NCI-H524 (cell line): ENCODE measurements at places on chromosomes 2 and 18.
A peak's percentile ranks its signal among the peaks of the same experiment; 100 is the strongest.

DNA sequence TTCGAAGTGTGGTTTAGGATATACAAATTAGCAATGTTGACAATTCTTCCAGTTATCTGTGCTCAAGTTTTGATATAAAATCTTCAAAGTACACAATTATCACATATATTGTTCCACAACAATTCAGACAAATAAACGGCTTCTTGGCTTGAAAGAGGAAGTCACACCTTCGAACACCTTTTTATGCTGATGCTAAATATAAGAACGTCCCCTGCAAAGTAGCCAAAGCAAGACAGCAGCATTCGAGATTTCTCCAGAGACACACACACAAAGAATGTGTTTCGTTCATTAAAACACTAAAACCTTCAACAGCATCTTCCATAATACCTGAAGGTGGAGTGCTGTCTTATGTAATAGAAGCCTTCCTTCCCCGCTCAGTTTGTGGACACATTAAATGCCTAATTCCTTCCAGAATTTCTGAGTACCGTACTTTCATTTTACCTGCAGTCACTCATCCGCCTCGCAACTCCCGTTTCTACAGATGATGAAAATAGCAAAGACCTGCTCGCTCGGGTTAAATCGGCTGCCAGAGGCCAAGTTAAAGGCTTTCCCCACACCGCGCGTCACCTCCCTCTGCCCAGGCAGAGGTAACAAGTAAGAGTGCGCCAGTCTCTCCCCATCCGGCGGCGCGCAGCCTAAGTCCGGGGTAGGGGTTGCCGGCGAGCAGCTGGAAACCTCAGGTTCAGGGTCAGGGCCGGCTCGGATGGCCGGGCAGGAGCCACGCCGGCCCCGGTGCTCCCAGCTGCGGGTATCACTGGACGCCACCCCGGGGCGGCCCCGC is 847 bp downstream of the SERPINE2 start:
- peak; percentile 26 for DNase-seq

DNA sequence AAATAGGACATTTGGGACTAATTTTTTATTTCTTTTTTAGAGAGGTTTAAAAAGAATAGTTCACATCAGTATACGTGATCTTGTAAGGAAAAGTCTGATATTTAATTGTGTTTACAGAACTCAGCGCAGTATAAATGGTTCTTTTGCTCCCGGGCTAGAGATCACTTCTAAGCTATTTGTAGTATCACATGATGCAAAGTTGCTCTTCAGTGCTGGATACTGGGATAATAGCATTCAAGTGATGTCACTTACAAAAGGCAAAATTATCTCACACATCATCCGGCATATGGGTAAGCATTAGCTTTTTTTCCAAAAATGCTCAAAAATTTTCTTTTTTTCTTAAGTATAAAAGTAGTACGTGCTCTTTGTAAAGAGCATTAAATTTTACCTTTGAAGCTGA is 37.4 kb upstream of the CYP20A1 start:
- no peak for DNase-seq

GRCh38 chr2:237446338-237446665 is 32.3 kb upstream of the COL6A3 start:
- no peak for DNase-seq

DNA sequence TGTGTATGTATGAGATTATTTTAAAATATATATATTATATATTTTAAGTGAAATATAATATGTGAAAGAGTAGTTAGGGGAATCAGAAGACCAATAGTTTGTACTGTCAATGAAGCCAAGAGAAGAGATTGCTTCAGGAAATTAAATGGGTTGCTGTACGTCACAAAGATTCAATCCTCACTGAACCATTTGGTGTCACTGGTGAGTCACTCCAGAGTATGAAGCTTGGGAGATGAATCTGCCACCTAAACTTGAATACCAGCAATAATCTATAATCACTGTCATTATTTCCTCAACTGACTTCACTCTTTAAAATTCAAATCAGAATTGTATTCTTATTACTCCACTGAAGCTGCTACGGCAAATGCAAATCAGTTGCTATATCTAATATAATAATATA is 41.9 kb upstream of the SCN9A start:
- peak; percentile 28 for DNase-seq

GRCh38 chr2:209277444-209277843 is 146.4 kb upstream of the MAP2 start:
- no peak for DNase-seq

DNA sequence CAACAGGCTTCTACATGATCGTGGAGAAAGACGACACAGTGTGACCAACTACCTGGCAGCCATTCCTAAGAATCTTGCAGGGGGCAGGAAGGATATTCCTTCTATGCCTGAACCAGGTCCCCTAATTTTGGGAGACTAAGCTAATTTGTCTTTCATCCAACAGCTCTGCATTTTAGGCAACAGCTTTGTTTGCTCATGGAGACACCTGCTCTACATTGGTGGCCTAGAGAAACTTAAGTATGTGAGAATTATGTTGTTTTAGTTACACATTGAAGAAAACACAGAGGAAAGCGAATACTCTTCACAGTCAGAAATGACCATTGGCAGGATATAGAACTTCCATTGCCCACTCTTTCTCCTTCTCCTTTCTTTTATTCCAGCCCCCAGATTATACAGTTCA is 75.2 kb downstream of the ASXL3 start:
- DNase-seq, result peak; percentile 6

DNA sequence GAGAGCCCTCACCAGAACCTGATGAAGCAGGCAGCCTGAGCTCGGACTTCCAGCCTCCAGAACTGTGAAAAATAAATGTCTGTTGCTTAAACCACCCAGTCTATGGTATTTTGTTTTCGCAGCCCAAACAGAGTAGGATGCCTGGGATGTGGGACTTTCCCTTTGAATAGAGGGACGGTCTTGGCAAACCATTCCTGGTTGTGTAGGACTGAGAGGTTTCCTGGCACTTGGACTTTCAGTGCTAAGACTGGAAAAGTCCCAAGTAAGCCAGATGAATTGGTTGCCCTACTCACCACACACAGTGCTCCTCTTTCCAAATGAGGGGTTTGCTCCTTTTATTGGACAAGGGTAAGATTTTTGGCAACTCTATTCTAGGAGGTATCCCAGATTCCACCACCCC is 46.8 kb upstream of the ACMSD start:
- no peak for DNase-seq

GRCh38 chr2:120709608-120710041 is 26.0 kb upstream of the GLI2 start:
- peak; percentile 33 for DNase-seq

- peak; percentile 20 for DNase-seq
Measured at GRCh38 chr2:84257831-84258230, 201.2 kb downstream of the SUCLG1 start.

DNA sequence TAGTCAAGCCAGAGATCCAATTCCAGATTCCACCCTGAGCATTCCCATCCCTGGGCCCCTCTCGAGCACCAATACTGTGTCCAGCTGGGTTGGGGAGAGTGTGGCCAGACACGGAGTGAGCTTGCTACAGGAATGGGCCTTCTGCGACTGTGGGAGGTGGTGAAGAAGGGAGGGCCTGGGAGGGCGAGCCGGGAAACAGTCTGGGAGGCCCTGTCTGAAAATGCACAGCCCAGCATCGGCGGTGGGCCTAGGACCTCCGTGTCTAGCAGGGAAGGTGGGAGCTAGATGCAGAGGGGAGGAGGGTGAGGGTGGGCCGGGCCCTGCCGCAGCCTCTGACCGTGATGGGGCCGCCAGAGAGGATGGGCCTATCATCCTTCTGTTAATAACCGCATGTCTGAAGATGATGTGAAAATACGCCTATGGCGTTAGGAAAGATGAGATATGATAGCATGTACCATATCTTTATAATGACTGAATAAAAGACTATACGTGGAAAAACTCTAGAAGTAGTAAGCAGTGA is 1.9 kb upstream of the OTOS start:
- no peak for DNase-seq

DNA sequence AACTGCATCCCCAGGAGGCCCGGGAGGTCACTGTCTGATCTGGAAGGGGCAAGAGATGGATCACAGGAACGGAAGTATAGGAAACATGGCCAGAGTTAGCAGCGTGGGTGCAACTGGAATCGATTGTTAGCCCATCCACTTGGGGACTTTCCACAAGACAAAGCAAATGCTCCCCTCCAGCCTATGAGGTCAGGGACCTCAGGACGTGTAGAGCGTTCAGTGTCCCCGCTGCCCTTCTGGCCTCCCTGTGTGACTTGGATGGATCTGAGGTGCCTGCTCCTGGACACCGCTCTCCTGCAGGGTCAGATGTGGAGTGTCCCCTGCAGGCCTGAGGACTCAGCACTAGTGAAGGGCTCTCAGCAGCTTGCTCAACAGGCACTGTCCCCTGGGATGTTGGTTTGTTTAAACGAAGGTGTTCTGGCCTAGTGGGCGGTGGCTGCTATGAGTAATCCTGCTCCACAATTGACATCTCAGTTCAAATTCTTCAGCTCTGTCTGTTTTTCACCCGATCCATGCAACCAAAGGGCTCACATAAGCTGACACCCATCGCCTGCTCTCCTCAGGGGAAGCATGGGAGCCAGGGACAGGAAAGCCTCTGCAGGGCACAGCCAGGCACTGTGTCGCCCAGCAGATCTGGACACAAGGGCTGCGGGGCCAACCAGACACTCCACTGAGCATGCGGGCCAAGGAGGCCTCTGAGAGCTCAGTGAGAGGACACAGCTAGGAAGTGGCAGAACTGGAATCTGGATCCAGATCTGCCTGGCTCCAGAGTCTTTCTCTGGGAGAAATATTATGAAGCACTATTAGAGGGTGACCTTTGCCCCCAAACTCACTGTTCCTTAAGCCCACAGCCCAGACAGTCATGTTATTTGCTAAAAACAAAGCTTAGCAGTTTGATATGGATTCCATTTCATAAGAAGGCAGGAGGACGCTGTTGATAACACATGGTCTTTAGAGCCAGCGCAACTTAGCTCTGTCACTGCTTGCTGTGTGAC is 78.5 kb downstream of the RHOB start:
- no peak for DNase-seq

DNA sequence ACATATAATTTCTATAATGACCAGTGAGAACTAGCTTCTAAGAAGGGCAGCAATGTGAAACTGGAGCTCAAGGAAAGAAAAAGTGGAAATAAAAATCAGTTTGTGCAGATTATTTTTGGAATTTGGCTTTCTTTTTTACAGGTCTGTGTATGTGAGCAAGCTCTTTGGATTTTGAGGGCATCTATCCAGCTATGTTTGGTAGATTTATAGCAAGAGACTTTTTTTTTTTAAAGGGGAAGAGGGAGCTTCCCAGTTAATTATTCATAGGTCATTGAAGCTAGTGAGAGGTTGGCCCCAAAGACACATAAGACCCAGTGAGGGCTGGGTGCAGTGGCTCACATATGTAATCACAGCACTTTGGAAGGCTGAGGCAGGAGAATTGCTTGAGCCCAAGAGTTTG is 24.0 kb upstream of the COLEC12 start:
- no peak for DNase-seq
